AG09309 (cell line): ENCODE measurements at places on chromosomes 5 and 9.

GRCh38 chr5:116482394-116482793, 92.2 kb downstream of the SEMA6A start:
- no peak for DNase-seq

DNA sequence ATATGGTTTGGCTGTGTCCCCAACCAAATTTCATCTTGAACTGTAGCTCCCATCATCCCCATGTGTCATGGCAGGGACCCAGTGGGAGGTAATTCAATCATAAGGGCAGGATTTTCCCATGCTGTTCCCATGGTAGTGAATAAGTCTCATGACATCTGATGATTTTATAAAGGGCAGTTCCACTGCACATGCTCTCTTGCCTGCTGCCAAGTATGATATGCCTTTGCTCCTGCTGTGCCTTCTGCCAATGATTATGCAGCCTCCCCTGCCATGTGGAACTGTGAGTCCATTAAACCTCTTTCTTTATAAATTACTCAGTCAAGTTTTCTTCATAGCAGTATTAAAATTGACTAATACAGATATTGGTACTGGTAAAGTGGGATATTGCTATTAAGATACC, 42.4 kb downstream of the MARCHF11 start:
- DNase-seq: no peak

DNA sequence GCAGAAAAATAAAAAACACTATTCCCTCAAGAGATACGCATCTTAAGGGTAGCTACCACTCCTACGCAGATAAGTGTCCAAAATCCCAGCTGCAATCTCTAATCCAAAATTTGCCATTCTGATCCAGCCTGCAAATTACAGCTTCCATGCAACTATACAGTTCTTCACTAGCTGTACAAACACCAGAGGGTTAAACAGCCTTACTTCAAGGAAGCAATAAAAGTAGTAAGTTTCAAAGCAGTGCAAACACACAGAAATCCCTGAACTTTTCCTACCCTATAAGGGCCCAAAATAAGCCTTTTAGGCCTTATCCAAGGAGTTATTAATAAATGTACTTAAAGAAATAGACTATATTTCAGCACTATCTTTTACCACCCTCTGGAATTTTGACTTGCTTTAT, 39.5 kb downstream of the PWWP2A start:
- DNase-seq: no peak

DNA sequence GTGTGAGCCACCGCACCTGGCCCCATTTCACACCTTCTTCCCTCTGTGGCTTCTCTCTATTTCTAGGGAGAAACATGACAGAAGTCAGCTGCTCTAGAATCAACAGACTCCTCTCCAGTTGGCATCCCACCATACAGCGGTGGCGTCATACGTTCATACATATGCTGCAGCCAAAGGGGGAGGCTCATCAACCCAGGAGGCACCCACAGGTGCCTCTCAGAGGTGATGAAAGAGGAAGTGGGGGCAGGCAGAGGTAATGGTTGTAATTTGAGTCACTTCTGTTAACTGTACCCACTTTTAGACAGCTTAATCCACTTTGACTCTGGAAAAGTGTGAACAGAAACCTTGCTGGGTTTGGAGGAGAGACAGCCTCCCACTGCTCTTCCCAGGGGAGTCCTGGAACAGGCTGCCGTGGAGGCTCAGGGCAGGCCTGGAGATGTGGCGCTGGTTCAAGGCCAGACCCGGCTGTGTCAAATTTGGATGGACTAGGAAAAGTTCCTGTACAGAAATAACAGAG, 47.3 kb upstream of the SUB1 start:
- DNase-seq: no peak

DNA sequence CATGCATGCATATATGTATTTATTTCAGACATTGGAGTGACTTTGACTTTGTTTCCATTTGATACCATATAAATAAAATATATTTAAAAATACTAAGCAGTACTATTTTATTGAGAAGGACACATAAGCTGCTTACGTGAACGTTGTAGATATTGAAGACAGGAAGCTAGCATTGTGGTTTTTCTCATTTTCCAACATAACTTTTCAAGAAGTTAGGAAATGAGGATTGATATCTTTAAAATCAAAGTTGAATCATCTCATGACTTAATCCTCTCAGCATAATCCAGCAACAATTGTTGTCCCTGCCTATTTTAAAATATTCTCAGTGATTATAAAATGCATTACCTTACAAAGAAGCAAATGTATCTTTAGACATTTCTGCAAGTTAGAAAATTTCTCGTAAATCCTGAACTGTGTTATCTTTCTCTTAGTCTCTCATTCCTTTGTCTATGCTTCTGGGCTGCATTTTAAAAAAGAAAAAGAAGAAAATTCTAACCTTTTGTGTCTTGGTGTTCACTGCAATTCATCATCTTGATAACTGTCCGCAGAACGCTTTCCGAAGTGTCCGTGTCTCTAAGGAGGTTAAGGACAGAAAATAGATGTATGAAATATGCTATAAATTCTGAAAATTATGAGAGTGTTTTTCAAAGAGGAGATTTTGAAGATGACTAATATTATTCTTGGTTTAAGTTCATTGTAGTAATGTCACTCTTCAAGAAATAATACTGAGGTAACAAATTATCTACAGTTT, 1089.9 kb upstream of the CDH6 start:
- DNase-seq: no peak

DNA sequence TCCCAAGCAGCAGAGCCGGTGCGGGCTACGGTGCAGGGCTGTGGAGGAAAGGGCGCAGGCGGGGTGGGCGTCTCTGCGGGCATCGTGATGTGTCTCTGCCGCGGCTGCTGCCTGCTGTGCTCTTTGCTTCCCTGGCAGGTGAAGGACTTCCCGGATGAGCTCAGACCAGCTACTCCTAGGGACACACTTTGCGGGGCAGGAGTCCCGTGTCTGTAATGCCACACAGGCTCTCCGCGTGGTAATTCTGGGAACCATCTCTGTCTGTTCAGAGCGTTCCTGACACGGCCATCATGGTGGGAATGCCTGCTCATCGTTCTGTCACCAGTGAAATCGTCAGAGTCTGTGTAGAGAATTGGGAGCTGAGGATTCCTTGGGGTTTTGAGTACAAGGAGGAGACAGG, 235.5 kb downstream of the FANCC start:
- DNase-seq: no peak

DNA sequence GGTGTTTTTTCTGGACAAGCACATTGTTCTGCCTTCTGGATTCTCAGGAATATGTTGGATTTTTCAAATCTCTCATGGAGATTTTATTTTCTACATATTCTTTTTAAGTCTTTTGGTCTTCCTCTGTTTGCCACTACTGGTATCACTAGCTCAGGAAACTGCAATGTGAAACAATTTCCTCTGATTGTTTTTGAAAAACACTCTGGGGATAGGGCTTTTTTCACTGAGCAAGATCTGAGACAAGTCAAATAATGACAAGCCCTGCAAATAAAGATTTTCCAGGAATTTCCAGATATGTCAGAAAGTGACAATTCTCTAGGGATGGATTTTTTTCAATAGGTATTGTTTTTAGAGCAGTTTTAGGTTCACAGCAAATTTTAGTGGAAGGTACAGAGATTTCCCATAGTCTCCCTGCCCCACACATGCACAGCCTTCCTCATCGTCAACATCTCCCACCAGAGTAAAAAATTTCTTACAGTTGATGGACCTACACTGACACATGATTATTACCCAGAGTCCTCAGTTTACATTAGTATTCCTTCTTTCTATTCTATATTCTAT, 86.9 kb upstream of the TMEM161B start:
- no peak for DNase-seq

- DNase-seq: no peak
Measured at GRCh38 chr9:113701774-113702755, 174.0 kb upstream of the ZNF618 start.

GRCh38 chr9:94649100-94649819, 9.9 kb upstream of the FBP1 start:
- DNase-seq: peak; percentile 70

- DNase-seq: peak; percentile 51
Measured at GRCh38 chr9:123011878-123012528, 21.5 kb upstream of the GPR21 start.

GRCh38 chr9:10858817-10859216, 246.0 kb upstream of the PTPRD start:
- no peak for DNase-seq

GRCh38 chr5:112122353-112122752, 296.7 kb downstream of the EPB41L4A start:
- no peak for DNase-seq

DNA sequence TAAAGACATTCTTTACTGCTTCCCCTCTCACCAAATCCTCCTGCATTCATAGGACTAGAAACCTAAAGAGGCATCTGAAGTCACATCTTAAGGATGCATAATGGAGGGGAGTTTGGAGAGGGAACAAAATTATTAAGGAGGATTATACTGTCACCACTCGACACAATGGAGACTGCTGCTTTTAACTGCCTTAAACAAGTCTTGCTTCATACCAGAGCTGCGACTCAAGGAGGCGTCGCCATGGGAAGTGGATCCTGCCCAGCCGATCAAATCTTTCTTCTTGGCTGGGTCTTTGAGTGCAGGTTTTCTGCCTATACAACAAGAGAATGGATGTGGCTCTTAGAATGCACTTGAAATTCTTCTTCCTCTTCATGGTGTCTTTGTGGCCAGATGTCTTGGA, 66.7 kb upstream of the FOXE1 start:
- DNase-seq: no peak

- DNase-seq: no peak
Measured at GRCh38 chr5:53515988-53516387, 35.6 kb downstream of the FST start.

GRCh38 chr5:135626636-135627035, 47.8 kb upstream of the CXCL14 start:
- DNase-seq: no peak

- no peak for DNase-seq
Measured at GRCh38 chr5:146781157-146781556, 97.4 kb downstream of the PPP2R2B start.

DNA sequence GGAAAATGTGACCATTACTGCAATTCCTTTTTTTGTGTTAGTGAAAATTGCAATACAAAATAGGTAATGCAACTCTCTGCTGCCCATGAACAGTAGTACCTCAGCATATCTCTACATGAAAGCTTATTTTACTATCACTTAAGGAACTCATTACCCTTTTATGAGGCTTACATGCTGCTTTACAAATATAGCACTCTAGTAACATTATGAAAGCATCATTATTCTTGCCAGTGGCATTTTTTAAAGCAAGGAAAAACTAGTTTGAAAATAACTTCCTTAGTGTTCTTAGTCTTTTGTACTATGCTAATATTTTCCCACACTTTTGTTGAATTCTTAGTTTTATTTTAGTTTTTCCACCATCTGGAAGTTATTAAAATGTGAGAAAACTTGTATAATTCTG, 797.3 kb upstream of the ARRDC3 start:
- DNase-seq: no peak

GRCh38 chr5:133400831-133401351, 211.4 kb downstream of the FSTL4 start:
- DNase-seq: no peak

GRCh38 chr9:93461821-93462220, 8.4 kb upstream of the FAM120AOS start:
- DNase-seq: no peak

DNA sequence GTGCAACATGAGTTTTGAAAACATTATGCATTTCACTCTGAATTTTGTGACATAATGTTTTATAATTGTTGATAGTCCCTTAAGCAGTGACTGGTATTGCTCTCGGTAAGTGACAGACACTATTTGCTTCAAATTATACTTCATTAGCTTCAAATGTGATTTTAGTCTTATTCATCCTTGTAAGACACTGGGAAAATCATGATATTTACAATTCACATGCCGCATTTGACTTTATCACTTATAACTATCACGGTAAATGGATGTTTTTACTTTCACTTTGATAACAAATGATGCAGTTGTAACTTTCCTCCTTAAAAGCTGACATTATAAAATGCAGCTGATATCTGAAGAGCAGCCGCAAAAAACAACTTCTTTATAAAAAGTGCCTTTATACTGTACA, 44.1 kb upstream of the ITGA2 start:
- no peak for DNase-seq

GRCh38 chr5:123080215-123080614, 8.8 kb upstream of the PRDM6 start:
- no peak for DNase-seq

GRCh38 chr9:4798281-4799032, 5.7 kb downstream of the RCL1 start:
- no peak for DNase-seq

DNA sequence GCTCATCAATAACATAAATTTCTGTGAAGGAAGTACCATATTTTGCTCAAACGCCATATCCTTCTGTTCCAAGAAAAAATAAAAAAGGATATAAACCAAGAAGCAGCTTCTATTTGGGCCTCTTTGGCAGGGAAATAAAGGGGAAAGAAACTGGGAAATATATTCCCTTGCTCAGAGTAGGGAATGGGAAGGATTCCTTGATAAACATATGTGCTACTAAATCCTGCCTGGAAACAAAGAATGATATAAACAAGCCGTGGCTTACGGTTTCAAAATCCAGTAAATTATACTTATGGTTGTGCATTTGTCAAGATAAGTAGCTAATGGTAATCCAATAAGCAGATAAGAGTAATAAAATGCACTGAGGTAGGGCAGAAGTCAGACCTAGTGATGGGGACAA, 481.6 kb downstream of the NTRK2 start:
- DNase-seq: no peak

DNA sequence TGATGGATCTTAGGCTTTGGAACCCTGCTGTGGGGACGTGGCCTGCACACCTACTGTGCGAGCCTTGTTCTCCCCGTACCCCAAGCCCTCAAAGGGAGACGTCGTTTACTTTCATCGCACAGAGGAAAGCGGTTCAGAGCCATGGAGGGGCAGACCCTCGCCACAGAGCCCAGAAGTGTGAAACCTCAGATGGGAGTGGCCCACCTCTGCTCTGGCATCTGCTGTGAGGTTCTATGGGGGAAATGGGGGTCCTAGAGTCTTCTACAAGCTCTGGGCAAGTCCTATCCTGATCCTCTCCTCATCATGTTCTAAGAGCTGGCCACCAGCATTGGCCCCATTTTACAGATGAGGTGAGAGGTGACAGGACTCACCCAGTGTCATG, 3.7 kb upstream of the RNF44 start:
- no peak for DNase-seq

DNA sequence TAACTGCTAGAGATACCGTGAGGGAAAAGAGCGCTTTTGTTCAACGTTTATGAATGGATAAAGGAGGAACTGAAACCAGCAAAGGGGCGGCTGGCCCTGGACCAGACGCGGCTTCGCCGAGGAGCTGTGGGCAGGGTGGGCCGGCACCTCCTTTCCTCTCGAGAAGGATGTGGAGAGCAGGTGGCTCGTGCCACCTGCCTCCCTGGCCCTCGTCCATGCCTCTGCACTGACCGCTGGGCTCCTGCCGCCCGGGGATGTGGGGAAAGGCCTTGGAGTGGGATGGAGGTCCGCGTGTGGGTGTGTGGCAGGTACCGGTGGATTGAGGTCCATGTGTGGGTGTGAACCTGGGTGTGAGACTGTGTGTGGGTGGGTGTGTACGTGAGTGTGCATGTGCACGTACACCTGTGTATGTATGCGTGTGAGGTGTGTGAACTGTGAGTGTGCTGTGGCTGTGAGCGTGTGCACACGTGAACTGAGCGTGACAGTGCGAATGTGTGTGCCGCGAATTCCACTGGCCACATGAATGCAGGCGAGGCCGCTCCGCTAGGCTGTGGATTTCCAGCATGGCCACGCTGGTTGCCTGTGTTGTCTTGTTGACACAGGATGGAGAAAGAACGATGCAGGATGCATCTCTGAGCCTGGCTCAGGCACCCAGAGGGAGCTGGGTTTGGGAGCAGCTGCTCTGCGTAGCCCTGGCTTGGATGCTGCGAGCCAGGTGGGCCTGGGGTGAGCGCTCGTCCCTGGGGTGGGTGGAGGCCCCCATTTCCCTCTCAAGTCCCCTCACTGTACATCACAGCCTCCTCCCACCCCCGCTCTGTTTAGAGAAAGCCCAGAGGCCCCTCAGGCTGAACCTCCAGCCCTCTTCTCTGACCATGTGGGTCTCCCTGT, 4.4 kb upstream of the CEP72 start:
- no peak for DNase-seq
